ENCODE measurements at places on chromosomes 2 and 18.

- DNase-seq: no peak
These were observed 132.2 kb downstream of the CLIP4 start for GRCh38 chr2:29247336-29247914.

- DNase-seq: no peak
These were observed 62.5 kb downstream of the CERS6 start for GRCh38 chr2:168518555-168519066.

DNA sequence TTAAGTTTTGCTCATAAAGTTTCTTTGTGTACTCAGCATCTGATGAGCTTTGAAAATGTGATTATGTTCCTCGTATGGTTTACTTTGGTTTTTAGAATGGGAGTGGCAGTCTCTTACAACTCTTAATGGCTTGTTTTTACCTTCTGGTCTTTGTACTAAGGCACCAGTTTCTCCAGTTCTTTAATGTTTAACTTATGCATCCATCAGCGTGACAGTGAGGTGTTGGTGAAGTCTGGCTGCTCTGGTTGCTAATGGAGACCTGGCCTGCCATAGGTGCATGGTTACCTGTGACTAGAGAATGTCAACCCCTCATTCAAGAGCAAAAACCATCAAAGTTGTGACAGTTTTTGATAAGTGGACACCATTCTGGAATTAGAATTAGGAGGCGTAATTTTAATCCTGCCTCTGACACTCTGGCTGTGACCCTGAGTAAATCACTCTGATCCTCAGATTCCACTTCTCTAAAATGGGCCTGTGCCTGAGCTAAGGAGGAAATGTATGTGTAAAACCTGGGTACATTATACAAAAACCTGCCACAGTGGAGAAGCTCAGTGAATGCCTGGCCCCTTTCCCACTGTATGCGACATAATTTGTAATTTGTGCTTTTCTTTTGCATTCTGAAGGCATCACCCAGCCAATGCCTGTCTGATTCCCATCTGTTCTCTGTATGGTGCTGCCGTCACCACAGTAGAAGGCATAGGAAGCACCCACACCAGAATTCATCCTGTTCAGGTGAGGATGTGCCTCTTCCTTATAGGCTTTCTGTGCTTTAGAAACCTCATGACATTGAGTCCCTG, 11.2 kb downstream of the AOX1 start:
- DNase-seq: no peak

- no peak for DNase-seq
These were observed 162.2 kb downstream of the IRS1 start for GRCh38 chr2:226637383-226637782.

GRCh38 chr2:104818264-104818663, 35.7 kb upstream of the POU3F3 start:
- no peak for DNase-seq

- DNase-seq: no peak
These were observed 18.4 kb downstream of the INPP4A start for GRCh38 chr2:98463081-98463481.

- DNase-seq: no peak
These were observed 88.3 kb downstream of the INSIG2 start for GRCh38 chr2:118176601-118177000.

GRCh38 chr2:171095014-171095582, 65.6 kb downstream of the TLK1 start:
- no peak for DNase-seq

GRCh38 chr2:109383505-109384307, 230.1 kb downstream of the SEPTIN10 start:
- DNase-seq: no peak

DNA sequence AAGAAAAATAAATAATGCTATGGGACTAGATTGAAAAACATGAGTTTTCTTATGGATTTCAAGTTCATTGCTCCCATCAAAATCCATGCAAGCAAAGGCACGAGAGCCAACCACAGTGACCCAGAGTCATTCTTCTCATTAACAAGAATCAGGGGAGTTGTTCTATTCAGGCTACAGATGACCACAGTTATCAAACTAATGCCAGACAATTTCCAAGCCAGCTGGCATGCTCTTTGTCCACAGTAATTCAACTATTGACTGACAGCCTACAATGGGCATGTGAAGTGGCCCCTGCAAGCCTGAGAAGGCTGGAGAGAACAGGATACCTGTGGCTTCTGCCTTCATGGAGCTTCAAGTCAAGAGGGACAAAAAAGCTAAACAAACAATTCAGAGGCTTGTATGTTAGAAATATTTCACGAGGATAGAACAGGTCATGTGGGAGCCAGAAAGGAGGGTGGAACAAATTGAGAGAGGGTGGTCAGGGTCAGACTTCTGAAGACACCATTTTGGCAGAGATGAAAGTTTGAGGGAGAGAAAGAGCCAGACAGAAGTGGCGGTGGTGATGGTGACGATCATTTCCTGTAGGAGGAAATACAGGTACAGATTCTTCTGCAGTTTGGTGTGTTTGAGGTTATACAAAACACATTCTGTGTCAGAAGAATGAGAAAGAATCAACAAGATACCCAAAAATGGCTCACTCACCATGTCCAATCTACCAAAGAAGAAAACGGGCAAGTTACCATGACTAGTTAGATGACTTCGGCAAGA, 732.4 kb downstream of the RNF144A start:
- no peak for DNase-seq

All from foreskin melanocyte (primary cell).